NCI-H187 treated with DMSO at 0.1 percent for 48 hours (cell line): ENCODE measurements at places on chromosomes 12 and 14.

DNA sequence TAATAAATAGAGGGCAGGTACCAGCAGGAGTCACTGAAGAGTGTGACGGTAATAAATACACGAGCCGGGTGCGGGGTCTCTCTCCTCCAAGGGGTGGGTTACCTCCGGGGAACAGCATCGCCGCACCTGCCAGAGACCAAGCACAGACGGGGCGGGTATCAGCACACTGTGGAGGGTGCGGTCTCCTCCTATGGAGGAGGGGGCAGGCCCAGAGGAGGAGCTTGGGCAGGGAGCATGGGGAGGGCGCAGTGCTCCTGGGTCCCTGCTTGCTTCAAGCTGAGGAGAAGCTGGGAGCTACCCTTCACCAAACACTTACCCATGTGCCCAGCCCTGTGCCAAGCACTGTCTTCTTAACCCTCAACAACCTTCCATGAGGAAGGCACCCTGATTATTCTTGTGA lies 12.8 kb downstream of the PGF start:
- no peak for DNase-seq

GRCh38 chr14:35292770-35293561 lies 784 bp downstream of the PSMA6 start:
- DNase-seq = no peak

- DNase-seq = no peak
Observed at GRCh38 chr12:89454080-89454848, 70.3 kb downstream of the GALNT4 start.

DNA sequence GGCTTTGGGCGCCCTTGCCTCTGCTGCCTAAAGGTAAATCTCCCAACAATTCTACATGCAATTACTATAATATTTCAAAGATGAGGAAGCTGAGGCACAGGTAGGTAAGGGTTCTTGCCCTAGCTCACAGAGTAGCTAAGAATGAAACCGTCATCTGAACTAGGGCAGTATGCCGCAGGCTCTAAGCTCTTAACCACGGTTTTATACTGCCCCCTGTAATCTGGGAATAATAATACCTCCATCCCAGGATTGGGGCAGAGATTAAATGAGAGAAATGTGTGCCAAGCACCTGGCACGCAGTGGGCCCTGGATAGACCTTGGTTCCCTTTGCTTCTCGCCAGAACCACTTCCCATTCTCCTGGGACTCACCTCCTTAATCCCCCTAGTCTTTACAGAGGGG lies 1.5 kb upstream of the HRK start:
- no peak for DNase-seq

- DNase-seq = no peak
Observed at GRCh38 chr12:44002607-44003006, 166.7 kb downstream of the TMEM117 start.

DNA sequence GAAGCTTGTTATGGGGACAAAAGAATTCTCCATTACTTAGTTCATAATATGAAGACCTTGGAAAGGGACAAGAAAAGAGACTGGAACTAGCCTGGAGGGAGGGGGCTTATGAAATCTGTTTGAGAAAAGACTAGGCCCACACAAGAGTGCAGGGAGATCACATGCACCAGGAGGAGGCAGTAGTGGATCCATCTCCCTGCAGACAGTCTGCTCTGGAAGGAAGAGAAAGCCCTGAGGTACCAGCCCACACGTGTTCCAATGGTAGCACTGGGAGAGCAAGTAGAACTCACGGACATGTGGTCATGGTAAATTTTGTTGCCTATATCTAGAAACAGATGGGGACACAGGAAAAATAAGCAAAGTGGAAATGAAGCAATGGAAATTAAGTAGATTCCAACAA lies 445.4 kb downstream of the SOX5 start:
- DNase-seq = no peak

- DNase-seq = no peak
Observed at GRCh38 chr14:102116361-102117180, 23.1 kb upstream of the WDR20 start.
